Fibroblast of villous mesenchyme (primary cell): ENCODE measurements at places on chromosomes 1 and 21. TPM values are rescaled to one million over a fixed set of nuclear protein-coding genes. Genes with fewer than 3 reads are reported as not detected.

The PRKACB gene
- total RNA-seq, result 26.7 and 31.5 TPM in 2 replicates

The CELA2A gene
- total RNA-seq, result not detected in 2 replicates

The FMO5 gene
- 0.43 and 1.3 TPM in 2 replicates for total RNA-seq

The OR2L2 gene
- total RNA-seq, result under 0.01 TPM in 1 of 2 replicates, not detected in the other

The PFKFB2 gene
- total RNA-seq, result 6.9 and 8.7 TPM in 2 replicates

The NPL gene
- 0.97 and 3.5 TPM in 2 replicates for total RNA-seq

DNA sequence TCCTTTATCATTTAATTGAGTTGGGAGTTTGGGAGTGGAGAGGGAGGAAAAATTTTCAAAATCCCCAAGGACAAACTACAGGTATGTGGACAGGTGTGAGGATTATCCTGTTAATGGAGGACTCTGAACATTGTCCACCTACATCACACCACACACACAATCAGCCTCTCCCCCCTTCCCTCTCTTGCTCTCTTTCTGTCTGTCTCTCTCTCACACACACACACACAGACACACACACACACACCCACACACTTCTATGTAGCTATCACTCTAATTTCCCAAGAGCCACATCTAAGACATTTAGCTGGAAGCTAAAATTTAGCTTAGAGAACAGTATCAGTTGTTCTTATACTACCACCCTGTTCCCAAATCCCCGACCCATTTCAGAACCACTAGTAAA lies 1.5 kb downstream of the S100A8 start:
- DNase-seq, result no peak

DNA sequence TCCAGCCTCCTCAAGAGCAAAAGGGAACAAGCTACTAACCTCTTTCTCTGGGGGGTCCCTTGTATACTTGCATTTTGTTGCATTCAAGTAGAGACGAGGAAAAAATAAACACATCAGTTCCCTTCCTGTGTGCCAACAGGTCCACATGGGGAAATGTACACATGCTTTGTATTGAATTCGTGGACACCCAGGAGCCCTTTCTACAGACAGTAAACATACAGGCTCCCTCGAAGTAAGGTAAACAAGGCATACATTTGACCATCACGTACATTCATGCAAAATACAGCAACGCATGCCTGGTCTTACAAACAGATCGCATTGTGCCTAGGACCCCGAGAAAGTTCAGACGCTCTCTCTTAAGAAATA lies 1.1 kb downstream of the KCND3 start:
- DNase-seq, result no peak

GRCh38 chr1:168243198-168243597 lies 17.4 kb downstream of the SFT2D2 start:
- DNase-seq, result peak; percentile 37

GRCh38 chr1:110944806-110945205 lies 18.9 kb downstream of the LRIF1 start:
- DNase-seq, result no peak

DNA sequence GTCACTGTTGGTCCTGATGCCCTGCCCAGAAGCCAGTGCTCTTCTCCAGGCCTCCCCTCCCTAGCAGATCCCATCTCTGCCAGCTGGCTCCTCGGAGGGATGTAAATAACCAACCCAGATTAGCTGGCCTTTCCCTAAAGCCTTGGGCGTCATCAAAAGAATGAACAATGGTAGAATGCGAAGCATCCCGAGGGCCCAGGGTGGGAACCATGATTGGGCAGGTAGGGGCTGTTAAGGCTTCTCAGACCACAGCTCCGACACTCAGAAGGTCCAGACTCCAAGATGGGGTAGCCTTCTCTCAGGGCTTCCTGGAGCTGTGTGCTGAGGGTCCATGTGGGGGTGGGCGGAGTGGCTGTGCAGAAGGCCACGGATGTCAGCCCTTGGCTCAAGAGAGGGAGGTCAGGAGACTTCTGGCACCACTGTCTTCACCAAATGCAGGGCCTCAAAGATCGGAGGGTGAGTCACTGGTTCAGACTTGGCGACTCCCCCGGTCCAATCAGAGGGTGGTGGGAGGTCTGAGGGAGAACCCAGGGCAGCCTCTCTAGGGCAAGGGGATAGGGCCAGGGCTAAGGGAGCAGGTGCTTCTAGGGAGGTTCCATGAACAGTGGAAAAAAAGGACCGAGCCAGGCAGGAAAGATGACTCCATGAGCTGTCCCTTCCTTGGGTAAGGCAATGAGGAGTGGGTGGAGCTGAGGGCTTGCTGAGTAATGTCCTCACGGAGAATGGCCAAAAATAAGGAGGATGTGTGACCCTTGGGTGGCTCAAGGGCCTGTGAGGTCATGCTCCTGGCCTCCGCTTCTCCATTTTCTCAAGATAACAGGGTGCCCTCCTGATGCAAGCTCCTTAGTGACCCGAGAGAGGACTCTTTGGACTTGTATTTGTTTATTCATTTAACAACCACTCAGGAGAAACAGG lies 58.4 kb upstream of the EPS8L3 start:
- no peak for DNase-seq

- peak; percentile 53 for DNase-seq
Observed at GRCh38 chr1:93964777-93965200, 55.6 kb upstream of the GCLM start.

DNA sequence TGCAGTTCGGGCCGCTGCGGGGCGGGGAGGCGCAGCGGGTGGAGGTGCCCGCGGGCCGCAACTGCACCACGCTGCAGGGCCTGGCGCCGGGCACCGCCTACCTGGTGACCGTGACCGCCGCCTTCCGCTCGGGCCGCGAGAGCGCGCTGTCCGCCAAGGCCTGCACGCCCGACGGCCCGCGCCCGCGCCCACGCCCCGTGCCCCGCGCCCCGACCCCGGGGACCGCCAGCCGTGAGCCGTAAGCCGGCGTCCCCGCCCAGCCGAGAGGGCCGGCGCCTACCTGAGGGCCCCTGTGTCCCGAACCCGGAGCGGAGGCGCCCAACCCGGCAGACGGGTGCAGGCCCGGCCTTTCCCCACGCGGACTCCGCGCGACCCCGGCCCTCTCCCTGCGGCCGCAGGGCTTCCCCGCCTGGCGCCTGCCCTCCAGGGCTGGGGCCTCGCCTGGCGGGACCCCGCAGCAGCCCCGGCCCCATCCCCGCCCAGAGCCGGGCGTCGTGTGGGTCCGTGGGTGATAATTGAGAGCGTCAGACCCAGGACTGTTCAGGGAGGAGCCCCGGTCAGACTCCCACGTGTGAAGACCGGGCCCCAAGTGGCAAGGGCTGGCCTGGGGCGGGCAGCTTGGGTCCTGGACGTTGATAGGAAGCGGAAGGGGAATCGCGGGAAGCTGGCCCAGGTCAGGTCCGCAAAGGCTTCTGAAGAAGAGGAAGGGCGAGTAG lies 4.2 kb downstream of the VWA1 start:
- DNase-seq, result no peak

DNA sequence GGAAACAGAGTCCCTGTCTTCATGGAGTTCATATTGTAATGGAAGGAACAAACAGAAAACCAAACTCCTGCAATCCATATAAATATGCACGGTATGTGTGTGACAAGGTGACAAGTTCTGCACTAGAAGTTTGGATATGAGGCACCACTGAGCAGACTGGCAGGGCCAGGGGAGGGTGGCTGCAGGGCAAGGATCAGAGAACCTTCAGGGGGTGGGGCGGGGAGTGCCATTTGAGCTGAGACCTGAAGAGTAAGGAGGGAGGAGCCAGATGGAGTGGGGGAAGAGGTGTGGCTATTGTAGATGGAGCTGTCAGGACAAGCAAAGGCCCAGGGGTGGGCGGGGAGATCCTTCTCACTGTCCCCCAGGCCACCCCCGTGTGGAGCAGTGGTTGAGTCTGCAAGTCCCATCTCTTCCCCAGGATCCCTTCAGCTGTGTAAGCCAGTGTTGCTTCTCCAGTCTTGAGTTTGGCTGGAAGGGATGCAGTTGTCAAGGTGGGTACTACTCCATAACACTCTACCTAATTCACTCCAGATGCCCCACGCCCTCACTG lies 76.4 kb downstream of the ATP5PO start:
- DNase-seq, result no peak

GRCh38 chr21:45632637-45633251 lies 10.8 kb upstream of the PCBP3 start:
- no peak for DNase-seq

DNA sequence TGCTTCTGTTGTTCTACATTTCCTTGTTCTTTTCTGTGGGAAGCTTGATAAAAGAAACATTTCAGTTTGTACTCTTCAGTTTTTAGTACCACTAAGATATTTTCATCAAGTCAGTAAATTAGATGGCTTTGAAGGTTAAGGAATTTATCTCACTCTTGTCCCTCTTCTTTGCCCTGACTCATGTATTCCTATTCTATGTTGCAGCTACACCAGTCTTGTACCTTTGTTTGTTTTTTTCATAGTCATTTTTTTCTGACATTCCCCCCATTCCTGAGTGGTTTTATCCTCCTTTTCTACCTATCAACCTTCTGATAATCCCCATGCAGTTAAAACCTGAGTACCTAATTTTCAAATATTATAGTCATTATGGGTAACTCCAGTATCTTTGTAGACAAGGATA lies 65.4 kb downstream of the MAST2 start:
- no peak for DNase-seq

- DNase-seq, result no peak
Observed at GRCh38 chr1:171126504-171126903, 35.8 kb downstream of the FMO3 start.

DNA sequence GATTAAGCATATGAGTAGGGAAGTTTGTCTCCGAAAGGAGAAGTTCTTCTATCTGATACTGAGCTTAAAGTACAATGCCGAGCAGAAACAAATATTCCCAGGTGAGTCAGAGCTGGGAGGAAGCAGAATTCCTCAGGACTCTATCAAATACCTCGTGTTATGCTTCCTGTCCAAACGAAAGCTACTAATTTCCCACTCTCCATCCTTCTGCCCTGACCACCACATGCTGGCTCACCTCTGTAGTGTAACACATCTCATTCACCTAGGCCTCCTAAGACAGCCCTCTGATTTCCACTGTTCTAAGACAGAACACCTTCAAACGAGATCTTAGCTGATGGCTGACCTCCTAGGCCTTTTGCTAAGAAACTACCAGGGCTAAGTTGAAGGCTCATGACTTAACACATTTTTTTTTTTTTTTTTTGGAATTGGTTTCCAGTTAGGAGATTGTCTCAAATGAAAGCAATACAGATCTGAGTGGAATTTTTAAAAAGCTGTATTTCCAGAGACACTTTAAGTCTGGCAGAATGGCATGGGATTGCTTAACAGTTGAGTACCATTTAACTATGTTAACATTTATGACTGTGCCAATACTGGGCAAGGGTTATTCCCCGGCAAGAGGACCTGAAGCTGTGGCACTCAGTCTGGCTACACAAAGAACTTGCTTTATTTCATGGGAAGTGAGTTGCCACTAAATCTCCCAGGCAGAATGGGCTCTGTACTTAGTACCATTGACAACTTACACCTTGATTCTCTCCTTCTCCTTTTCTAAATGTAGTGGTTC lies 583.4 kb downstream of the DPYD start:
- DNase-seq, result no peak

DNA sequence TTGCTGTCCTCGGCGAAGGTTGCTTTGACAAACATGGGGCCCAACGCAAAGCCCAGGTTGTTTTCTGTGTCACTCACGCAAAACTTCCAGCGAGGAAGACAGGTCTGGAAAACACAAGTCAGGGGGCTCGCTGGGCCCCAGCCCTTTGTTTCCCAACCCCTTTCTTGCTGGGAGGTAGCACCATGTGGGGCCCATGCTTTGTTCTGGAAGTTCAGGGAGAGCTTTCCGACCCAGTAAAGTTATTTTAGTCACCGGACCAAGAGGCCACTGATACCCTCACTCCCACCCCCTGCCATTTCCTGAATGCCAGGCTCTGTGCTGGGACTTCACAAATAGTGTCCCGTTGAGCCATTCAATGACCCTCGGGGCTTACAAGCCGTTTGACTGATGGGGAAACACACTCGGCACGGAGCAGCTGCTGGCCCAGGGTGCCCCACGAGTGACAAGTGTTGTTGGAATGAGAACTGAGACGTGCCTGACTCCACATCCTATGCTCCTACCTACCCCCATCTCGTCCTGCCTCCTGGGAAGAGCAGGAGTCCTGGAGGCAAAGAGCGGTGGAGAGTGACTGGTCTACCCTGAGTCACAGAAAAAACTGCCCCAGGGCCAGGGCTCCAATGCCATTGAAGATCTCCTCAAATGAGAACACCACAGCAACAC lies 52.0 kb downstream of the ECE1 start:
- no peak for DNase-seq

- DNase-seq, result peak; percentile 96
Observed at GRCh38 chr1:24416666-24417391, 1.2 kb downstream of the NIPAL3 start.

DNA sequence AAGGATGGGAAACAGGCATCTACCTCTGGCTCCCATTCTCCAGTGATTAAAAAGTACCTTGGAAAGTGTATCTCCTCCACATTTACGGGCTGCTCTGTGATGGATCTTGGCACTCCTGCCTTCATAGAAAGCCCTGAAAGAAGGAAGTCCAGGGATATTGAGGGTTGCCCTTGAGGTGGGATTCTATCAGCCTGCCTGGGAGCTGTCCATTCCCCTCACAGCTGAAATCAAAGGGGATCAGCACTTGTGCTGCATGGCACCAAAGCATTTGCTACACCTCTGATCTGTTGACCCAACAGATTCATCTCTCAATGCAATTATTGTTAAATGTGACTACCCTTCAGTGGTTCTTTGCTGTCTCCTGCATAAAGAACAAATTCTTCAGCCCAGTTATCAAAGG lies 442.0 kb upstream of the RUNX1 start:
- no peak for DNase-seq

- no peak for DNase-seq
Observed at GRCh38 chr1:46098027-46098712, 34.3 kb downstream of the PIK3R3 start.

- DNase-seq, result peak; percentile 79
Observed at GRCh38 chr1:218741852-218742251, 396.7 kb downstream of the TGFB2 start.
